Mesenteric fat pad (tissue), 1 donor: ENCODE measurements at places on chromosomes 2 and 18. TPM values are rescaled to one million over a fixed set of nuclear protein-coding genes. Genes with fewer than 3 reads are reported as not detected.
A peak's percentile ranks its signal among the peaks of the same experiment; 100 is the strongest.

DNA sequence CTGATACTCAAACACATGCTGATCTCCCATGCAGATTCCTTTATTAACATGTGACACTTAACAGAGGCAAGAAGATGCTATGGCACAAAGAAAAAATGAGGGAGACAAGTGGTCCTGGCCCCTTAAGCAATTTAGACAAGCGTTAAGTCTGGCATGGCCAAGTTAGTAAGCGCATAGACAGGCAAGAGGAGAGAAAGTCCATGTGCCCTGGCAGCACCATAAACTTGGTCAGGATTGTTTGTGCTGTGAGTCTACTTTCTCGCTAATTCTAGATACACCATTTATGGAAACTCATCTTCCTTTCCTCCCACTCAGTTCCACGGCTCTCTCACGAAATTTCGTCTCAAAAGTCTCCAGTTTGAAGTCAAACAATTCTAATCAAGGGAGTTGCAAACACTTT, 138.9 kb downstream of the RBMS1 start:
- DNase-seq, result no peak

DNA sequence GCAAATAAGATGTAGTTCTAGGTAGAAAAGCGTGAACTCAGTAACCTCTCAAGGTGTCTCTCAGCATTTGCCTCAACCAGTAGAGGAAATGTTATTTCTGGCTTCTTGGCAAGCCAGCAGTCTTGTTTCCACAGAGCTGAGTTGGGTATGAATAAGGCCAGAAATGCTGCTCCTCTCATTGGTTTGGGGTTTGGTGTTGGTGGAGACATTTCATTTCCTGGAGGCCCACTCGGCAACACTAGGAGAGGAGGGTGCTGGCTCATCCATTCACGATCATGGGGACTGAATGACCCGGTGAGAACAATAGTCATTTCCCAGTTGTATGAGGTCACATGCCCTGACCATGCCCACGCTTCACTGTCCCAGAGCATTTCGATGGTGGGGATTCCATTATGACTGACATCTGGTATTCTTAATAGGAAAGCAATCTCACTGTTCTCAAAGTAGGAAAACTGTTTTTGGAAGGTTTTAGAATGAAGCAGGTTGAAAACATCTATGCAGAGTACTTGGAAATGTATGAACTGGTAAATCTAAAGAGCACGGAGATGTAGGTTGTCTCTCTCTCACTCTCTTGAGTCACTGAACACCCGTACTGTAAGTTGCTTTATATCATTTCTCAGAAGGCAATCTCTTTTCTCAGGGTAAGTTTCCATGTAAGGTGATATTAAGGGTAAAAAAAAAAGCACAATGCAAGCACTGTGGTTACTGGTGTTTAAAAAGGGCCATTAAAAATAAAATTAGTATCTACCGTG, 37.1 kb upstream of the CTLA4 start:
- DNase-seq, result no peak

DNA sequence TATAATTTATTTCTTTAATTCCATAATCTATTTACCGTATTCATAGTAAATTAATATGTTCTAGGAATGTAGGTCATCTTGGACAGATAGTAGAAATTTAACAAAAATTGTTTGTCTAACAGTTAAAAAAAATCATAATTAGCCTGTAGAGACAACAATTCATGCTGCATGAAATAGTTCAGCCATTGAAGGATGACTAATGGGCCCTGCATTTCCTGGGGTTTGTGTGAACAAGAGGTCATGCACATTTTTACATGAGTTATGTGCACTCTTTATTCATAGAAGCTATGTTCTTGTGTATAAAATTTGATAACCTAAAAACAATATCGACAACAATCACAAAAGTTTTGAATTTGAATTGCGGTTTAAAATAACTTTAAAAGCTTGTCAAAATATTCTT, 1663.6 kb downstream of the SUCLG1 start:
- DNase-seq, result no peak

DNA sequence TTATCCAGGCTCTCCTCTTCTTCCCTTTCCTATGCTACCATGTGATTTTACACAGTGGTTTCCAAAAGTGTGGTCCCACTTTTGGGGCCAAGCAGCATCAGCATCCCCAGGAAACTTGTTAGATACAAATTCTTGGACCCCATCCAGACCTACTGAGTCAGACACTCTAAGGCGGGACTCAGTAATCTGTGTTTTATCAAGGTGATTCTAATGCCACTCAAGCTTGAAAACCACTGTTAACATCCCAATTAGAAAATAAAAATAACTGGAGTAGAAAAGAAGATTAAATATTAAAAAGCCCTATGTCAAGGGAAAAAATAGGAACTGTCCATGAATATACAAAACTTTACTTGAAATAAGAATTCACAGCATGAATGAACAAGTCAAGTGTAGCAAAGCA, 10.8 kb downstream of the DSG2 start:
- no peak for DNase-seq

DNA sequence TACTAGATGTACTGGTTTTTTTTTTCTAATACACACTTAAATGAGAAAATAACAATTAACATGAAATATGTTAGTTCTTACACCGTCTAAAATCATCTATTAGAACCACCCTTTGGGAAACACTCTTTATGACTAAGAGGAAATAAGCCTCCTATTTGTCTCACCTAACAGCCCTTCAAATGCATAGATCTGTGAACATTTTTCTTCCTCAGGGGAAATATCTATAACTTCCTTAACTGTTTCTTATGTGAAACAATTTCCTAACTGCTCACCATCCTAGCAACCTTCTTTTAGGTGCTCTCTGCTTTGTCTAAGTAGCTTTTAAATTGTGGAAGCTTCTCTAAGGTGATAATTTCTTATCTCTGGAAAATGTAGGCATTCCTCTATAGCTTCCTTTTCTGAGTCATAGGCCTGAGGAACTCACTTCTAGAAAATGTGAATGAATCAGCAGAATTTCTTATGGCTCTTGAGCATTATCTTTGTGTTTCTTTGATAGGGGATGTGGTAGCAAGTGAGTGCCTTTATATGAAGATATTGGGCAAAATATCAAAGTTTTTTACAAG, 56.1 kb downstream of the CNTNAP5 start:
- no peak for DNase-seq

Gene ABHD3
- 23.9 TPM for total RNA-seq

DNA sequence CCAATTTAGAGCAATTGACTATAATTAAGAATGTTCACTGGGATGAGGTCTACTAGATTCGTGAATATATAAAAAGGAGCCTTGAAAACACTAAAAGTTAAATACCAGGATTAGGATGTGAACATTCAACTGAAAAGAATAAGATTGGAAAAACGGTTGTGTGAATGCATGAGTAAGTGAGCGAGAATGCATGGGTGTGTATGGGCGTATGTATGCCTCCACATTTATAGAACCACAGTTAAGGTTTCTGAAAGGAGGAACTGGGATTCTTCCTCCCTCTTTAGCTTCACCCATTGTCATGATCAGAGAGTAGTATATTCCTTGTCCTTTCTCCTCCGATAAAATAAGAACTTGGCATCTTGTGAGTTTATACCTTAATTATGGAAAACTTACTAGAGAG, 151.1 kb upstream of the UBE2E3 start:
- no peak for DNase-seq

GRCh38 chr2:231727621-231728020, 19.3 kb downstream of the PTMA start:
- DNase-seq, result peak; percentile 12

DNA sequence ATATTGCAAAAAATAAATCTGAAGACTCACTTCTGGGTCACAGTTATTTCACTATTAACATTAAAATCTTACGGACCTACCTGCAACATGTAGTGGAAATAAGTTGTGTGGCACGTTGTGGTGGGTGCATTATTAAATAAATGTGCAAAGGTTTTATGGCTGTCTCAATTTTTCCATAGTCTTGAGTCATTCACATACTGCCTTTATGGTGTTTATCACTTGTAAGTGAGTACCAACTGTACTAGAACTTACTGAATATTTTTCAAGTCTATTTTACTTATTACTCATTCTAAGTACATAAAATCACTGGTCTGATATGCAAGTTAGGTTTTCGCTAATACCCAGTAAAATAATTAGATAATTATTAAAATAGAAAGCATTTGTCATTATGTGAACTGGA, 47.6 kb upstream of the SLC30A6 start:
- DNase-seq, result no peak

GRCh38 chr18:63356272-63356896, 10.6 kb downstream of the KDSR start:
- DNase-seq, result no peak

- DNase-seq, result no peak
Measured at GRCh38 chr2:42170619-42171395, 1.7 kb downstream of the EML4 start.

DNA sequence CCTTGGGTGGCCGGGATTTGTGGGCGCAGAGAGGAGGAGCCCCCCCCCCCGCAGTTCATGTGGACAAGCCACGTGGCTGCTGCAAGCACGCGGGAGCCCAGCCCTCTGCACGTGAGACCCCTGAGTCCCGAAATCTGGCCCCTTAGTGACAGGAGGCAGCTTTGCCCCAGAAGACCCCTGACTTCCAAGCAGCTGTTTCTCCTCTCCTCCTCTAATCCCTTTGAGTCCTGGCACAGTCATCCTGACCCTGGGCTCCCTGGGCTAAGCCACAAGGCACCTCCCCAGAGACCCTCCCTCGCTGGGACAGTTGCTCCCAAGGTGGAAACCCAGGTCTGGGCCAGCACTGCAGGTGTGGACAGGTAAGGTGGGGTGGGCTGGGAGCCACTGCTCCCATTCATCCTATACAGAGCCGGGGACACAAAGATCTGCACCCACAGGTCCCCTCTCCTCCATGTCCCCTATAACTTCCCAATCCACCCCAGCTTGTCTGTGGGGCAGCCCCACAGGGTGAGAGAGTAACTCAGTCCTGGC, 923 bp downstream of the TEKT4 start:
- no peak for DNase-seq

DNA sequence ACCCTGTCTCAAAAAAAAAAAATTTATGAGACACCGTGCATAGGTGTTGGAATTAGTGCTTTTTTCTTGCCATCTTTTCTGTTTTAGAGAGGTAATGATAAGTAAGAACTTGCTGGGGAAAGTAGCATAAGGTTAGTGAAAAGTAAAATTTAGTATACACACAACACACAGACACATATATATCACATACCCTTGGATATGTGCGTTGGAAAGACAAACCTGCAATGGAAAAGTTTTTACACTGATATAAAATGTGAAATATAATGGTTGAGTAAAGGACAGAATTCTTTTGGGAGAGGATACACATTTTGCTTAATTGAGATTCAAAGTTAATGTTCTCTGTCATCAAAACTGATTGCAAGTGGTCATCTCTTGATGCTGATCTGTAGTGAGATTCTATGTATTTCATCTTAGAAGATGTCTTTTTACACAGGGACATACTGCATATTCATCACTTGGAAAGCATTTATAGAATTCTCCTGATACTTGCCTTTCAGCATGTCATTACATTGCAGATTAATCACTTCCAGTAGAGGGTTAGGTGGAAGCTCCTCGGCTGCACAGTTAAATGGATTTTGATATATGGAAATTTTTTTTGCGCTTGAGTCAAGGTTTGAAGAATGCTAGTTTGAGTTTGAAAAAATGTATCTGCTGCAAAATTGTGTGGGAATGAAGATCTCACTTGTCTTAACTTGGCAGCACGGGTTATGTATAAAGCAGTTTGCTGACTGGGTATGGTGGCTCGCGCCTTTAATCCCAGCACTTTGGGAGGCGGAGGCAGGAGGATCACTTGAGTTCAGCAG, 13.5 kb downstream of the PPP1CB start:
- no peak for DNase-seq

- no peak for DNase-seq
Measured at GRCh38 chr2:188663301-188663700, 310.9 kb upstream of the COL3A1 start.

DNA sequence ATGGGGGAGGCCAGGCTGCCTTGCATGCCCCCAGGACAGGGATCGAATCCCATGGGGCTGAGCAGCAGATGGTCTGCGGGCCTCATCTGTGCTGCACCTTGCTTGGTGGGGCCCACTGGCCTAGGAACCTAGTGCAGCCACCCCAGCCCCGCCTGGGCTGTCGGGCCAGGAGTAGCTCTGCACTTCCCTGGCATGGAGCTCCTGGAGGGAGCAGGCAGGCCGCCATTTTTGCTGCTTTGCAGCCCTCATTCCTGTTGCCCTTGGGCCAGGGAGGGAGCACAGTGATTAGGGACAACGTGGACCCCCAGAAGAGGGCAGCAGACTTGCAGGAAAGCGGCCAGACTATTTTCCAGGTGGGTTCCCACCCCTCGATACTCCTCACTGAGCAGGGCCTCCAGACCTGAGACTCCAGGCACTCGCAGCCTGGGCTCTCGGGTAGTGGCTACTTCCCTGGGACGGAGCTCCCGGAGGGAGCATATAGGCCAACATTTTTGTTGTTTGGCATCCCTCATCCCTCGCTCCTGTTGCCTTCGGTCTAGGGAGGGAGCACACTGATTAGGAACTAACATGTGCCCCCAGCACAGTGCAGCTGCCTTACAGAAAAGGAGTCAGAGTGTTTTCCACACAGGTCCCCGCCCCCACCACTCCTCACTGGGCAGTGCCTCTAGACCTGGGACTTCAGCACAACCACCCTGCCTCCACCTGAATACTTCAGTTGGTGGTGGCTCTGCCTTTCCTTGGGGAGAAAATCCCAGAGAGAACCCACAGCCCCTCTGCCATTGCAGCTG, 99.5 kb downstream of the MAIP1 start:
- no peak for DNase-seq

- no peak for DNase-seq
Measured at GRCh38 chr18:70920840-70921374, 632.1 kb downstream of the SOCS6 start.

Gene CTLA4
- 0.64 TPM for total RNA-seq

DNA sequence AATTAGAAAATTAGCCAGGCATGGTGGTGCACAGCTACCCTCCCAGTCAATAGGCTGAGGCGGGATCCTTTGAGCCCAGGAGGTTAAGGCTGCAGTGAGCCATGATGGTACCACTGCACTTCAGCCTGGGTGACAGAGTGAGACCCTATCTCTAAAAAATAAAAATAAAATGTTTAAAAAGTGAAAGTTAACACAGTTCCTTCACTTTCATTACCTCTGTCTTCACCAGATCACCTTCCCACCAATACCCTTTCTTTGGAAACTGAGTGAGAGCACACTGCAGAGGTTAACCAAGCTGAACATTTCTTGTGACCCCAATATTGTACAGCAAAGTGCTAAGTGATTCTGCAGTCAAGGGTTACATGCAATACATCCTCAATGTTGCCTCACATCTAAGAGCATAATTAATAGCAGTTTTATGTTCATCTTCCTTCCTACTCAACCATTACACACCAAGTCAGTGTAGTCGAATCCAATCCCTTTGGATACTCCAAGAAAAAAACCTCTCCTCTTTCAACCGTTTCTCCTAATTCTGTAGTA, 1.7 kb downstream of the L3MBTL4 start:
- no peak for DNase-seq

GRCh38 chr2:224023188-224023587, 15.9 kb downstream of the SERPINE2 start:
- DNase-seq, result no peak

DNA sequence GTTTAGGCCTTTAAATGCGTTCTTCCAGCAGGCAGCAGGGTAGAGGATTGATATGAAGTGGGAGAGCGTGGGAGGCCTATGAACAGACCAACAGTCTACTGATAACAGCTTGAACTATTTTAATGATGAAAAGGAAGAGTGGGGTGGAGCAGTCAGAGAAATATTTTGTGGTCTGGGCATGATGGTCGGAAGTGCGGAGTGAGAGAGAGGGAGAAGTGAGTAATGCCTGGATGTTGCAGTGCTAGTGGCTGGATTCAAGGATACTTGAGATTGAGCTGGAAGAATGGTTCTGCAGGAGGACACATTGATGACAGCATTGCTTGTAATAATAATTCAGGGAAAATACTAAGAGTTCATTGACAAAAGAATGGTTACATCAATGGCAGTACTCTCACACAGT, 151.0 kb upstream of the DAPL1 start:
- no peak for DNase-seq

- no peak for DNase-seq
Measured at GRCh38 chr18:56574861-56575260, 63.5 kb downstream of the TXNL1 start.
